Anterior cingulate cortex (tissue), 58 donors: ENCODE measurements at places on chromosomes 3 and 15.

GRCh38 chr15:95174301-95175259, 943.2 kb downstream of the MCTP2 start:
- no peak for DNase-seq

DNA sequence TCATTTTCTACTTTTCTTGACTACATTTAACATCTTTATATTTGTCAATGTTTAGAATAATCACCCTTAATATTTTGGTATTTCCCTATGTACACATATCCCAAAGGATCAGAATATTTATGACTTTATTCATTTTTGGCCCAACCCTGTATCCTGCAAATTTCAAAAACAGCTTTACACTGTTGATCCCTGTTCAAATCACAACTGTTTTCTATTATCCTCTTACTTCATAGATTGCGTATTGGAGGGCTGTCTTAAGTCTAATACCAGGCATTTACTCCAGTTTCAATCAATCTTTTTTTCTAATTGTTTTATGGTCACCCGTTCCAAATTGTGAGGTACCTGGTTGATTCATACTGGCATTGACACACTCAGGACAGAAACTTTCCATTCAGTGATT, 107.9 kb downstream of the RPL22L1 start:
- DNase-seq = no peak

DNA sequence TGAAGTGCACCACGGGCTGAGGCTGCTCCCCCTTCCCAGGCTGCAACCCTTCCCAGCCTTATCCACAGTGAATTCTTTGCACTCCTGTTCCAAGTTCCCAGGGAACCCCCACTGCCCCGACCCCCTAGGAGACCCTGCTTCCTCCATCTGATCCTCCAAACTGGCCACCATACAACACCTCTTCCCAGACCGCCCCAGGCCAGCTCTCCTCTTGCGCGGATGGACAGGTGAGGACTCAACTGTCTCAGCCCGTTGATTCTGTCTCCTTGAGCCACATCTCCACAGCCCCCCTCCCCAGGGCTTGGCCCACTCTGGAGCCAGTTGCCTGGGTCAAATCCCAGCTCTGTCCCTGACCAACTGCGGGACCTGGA, 21.7 kb downstream of the GRIP2 start:
- DNase-seq = no peak

DNA sequence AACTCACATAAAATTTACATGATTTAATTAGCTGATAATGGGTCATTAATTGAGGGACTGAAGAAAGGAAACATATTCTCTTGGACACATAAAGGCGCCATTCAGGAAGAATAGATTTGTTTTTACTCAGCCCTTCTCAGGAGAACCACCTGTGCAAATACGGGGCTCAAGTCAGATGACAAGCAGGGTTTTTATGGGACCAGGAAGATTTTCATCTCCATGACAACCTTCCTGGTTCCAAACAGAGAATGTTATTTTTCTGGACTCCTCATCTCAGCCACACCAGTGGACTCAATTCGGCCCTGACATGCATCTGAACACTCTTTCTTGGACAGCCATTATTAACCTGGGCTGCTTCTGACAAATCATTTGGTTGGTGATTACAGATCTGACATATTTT, 120.5 kb downstream of the PDZRN3 start:
- DNase-seq = no peak

- no peak for DNase-seq
These were observed 10.8 kb downstream of the CLCN2 start for GRCh38 chr3:184350618-184351017.

DNA sequence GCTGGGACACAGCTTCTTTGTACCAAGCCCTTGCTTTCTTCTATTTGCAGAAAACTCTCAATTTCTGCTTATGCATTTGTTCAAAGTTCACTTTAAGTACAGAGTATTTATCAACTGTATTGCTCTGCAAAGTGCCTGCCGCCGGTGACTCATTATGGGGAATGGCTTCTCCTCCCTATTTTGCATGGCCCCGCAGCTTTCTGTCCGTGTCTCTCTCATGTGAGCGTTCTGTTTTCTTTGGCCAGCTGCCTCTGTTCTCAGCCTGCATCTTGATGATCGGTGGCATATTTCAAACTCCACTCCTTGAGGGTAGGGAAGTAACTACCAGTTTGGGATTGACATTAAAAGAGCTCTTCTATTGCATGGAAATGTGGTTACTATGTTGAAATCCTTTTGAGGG, 28.6 kb upstream of the ST8SIA2 start:
- no peak for DNase-seq

GRCh38 chr3:173778251-173778650, 380.7 kb downstream of the NLGN1 start:
- DNase-seq = no peak

GRCh38 chr3:187843654-187844053, 98.4 kb upstream of the BCL6 start:
- DNase-seq = no peak

- no peak for DNase-seq
These were observed 13.4 kb upstream of the ZNF639 start for GRCh38 chr3:179309225-179310078.
